HAP-1 (cell line): ENCODE measurements at places on chromosomes 11 and 22.

- no peak for DNase-seq
These were observed 5.0 kb upstream of the UBQLNL start for GRCh38 chr11:5521540-5521939.

GRCh38 chr22:50445071-50445879 lies 29.6 kb downstream of the SBF1 start:
- no peak for DNase-seq

DNA sequence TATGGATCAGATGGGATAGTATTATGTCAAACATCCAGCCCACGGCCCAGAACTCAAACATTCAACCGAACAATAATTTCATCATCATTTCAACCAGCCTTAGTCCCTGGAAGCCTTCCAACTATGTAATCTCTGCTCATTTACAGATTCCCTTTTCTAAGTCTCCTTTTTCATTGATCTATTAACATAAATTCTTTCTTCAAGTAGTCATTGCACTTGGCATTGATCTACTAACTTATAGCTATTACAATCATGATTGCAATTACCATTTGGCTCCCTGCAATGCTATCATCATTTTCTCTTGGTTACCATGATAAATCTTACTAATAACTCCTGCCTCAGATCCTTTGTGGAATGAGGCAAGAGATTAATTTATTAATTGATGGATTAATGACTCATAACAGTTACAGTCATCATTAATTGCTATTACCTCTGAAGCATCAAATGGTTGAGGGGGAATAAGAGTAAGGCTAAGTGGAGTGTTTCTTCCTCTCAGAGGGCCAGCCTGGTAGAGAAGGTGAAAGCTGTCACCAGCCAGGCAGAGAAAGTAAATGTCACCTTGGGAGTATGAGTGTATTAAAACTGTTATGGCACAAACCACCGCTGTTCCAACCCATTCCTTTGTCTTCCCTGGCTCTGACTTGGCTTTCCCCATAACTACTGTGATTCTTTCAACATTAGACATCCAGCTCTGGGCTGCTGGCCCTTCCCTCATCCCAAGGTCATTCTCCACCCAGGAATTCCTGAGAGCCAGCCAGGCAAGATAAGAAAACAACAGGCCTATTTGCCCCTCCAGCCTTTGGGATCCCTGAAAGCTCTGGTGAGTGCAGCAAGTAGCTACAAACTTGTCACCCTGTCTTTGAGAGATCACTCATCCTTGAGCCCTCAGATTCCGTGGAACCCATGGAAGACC lies 174.7 kb downstream of the RRAS2 start:
- DNase-seq, result no peak

DNA sequence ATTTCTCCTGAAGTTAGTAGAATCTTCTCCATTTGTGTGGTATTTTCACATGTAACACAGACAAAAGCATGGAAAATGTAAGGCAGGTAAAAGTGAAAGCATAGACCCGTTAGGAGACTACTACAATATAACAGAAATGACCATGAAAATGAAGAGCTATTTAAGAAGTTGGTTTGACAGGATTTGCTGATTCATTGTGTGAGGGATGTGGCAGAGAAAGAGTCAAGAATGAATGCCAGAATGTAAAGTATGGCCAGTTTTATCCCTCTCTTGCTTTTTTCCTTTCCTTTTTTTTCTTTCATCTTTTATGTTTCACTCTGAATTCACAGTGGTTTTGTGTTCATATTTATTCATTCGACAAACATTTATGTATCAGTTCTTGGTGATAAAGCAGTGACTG lies 115.9 kb downstream of the ARFGAP2 start:
- DNase-seq, result no peak

DNA sequence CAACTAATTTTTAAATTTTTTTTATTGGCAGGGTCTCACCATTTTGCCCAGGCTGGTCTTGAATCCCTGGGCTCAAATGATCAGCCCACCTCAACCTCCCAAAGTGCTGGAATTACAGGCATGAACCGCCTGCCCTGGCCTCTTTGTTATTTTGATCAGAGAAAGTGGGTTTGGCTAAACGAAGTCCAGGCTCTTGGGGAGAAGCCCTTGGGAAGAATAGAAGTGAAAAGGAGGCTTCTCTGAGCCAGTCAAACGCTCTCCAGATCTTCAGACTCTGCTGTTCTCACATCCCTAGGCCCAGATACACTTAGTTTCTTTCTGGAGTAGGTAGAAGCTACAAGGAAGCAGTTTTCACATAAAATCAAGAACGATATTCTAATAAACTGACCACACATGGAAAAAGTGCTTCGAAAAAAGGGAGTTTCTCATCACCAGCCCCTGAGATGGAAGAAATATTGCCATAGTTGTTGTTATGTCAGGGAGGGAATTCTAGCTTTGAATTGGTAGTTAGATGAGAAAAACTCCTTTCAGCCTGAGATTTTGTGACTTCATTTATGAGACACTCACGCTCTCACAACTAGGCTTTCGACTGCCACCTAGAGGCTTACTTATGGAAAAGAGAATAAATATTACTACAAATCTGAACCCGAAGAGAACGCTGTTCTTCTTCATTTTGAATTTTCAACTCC lies 41.7 kb upstream of the AQP11 start:
- peak; percentile 61 for DNase-seq

DNA sequence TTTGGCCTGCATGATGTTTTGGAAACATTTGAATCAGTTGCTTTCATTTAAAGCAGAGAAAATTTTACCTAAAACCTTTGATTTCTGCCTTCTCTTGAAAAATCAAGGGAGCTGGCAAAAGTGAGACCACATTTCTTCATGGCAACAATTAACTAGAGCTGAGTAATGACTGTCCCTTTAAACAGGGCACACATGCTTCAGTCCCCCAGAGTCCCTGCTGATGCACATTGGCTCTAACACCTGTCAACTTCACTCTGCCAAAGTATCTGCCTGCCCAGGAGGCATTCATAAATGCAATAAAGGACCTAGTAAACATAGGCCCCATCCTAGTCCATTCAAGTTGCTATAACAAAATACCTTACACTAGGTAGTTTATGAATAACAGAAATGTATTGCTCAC lies 87.1 kb upstream of the LDLRAD3 start:
- DNase-seq, result no peak

GRCh38 chr11:16184588-16184987 lies 171.8 kb downstream of the SOX6 start:
- no peak for DNase-seq

GRCh38 chr11:95212609-95213008 lies 18.4 kb downstream of the SESN3 start:
- no peak for DNase-seq

GRCh38 chr11:10857459-10857708 lies 469 bp downstream of the ZBED5 start:
- DNase-seq, result no peak

DNA sequence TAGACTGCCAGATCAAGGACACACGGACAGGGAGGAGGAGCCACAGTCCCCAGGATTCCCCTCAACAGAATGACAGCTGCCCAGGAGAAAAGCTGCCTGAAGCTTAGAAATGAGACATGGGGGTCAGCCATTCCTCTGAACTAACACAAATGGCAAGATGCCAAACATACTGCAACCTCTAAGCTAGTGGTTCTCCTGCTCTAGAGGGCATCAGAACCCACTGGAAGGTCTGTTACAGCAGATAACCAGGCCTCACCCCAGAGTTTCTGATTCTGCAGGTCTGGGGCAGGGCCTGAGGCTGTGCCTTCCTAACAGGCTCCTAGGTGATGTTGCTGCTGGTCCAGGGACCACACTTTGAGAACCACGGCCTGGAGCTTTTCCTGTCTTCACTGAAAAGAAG lies 28.6 kb upstream of the BID start:
- DNase-seq, result no peak

GRCh38 chr11:116532066-116532465 lies 240.7 kb downstream of the BUD13 start:
- no peak for DNase-seq

- DNase-seq, result no peak
These were observed 28.1 kb downstream of the IGSF9B start for GRCh38 chr11:133928628-133929059.
